ENCODE measurements at places on chromosomes 2 and 18. TPM values are rescaled to one million over a fixed set of nuclear protein-coding genes. Genes with fewer than 3 reads are reported as not detected.

- H3K27me3 ChIP-seq = no peaks in the 10 kb centered on the region
- no peak overlapping the region for H3K4me3 ChIP-seq
- no peak overlapping the region for H3K27ac ChIP-seq
- no peak for DNase-seq
- no peaks in the 10 kb centered on the region for H3K36me3 ChIP-seq
These were observed 988.3 kb upstream of the GYPC start for GRCh38 chr2:125667630-125668029.

DNA sequence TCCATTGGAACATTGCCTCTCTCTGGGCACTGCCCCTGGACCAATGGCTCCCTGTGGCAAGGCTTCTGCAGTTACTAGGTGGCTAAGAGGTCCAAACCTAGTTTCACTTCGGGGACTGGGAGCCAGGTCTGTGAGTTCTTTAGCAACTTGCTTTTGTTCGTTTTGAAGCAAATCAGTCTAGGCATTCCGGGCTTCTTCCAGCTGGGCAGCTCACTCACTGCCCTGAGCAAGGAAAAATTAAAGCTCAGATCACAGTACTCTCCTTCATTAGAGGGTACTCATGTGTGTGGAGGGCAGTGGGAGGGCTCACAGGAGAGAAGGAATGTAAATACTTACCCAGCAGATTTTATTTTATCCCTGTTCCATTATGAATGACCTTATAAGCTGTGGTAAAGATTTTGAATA lies 80.3 kb downstream of the SPP2 start:
- no peak for DNase-seq
- H3K4me1 ChIP-seq = peaks cover 5% of the 10 kb centered on the region
- H3K4me3 ChIP-seq = no peak overlapping the region
- no peak overlapping the region for H3K27ac ChIP-seq

DNA sequence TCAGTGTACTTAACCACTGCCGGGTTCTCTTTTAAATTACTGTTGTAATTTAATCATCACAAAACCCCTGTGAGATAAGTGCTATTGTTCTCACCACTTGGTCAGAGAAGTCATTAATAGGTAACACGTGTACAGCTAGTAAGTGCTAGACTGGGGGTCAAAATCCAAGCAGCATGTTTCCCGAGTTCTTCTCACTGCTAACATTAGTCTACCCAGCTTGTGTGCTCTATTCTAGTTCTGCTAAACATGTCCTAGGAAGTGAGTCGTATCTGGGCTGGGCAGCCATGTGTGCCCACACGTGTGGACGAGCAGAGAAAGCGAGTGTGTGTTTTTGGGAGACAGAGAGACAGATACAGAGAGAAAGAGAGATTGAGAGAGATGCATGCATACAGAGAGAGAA lies 94.1 kb downstream of the BIN1 start:
- no peak for DNase-seq
- H3K27me3 ChIP-seq = no peaks in the 10 kb centered on the region
- H3K27ac ChIP-seq = no peak overlapping the region
- H3K36me3 ChIP-seq = no peaks in the 10 kb centered on the region
- no peak overlapping the region for H3K4me3 ChIP-seq

DNA sequence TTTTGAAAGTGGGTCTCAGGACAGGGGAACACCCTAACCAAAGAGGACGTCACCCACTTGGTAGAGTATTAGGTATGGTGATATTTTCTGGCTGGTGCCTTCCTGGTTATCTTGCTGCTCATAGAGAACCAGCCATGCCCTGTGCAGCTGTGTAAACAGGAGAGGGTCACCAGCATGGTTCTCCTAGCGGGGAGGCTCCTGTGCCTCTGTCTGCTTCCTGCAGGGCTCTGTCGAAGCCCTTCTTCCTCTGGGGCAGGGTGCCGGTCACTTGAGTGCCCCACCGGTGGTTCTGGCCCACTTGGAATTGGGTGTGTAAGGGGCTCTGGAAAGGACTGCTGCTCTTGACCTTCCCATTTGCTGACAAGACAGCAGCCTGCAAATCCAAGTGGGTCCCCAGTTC lies 131.6 kb upstream of the MSH6 start:
- DNase-seq = no peak
- no peak overlapping the region for H3K27ac ChIP-seq
- H3K4me1 ChIP-seq = peaks cover 3% of the 10 kb centered on the region
- H3K36me3 ChIP-seq = no peaks in the 10 kb centered on the region
- H3K27me3 ChIP-seq = no peaks in the 10 kb centered on the region

- H3K27ac ChIP-seq = no peak overlapping the region
- no peaks in the 10 kb centered on the region for H3K27me3 ChIP-seq
- DNase-seq = no peak
- H3K36me3 ChIP-seq = no peaks in the 10 kb centered on the region
- no peak overlapping the region for H3K4me3 ChIP-seq
These were observed 61.2 kb downstream of the DCC start for GRCh38 chr18:52401236-52401635.

- H3K27ac ChIP-seq = no peak overlapping the region
- no peaks in the 10 kb centered on the region for H3K36me3 ChIP-seq
- no peak overlapping the region for H3K4me3 ChIP-seq
- no peaks in the 10 kb centered on the region for H3K27me3 ChIP-seq
- peaks cover 13% of the 10 kb centered on the region for H3K4me1 ChIP-seq
These were observed 104.4 kb upstream of the STK17B start for GRCh38 chr2:196275646-196276352.

DNA sequence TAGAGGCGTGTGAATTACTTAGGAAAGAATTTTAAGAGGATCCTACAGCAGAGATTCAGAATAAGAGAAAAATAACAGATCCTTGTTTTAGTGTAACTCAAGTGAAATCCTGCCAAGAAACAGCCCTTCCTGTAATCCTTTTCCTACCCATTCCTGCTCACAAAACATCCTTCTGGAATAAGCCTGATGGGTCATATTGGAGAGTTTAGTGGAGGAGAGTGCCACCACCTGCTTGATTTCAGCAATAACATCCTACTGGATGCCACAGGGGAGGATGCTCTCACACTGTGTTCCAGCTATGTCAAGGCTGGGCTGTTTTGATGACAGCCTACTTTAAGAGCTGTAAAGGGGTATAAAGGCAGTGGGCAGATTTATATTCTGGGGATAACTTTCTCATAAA lies 54.8 kb upstream of the CCDC178 start:
- no peaks in the 10 kb centered on the region for H3K36me3 ChIP-seq
- no peaks in the 10 kb centered on the region for H3K27me3 ChIP-seq
- H3K4me1 ChIP-seq = no peaks in the 10 kb centered on the region
- no peak for DNase-seq
- no peak overlapping the region for H3K4me3 ChIP-seq
- no peak overlapping the region for H3K27ac ChIP-seq

DNA sequence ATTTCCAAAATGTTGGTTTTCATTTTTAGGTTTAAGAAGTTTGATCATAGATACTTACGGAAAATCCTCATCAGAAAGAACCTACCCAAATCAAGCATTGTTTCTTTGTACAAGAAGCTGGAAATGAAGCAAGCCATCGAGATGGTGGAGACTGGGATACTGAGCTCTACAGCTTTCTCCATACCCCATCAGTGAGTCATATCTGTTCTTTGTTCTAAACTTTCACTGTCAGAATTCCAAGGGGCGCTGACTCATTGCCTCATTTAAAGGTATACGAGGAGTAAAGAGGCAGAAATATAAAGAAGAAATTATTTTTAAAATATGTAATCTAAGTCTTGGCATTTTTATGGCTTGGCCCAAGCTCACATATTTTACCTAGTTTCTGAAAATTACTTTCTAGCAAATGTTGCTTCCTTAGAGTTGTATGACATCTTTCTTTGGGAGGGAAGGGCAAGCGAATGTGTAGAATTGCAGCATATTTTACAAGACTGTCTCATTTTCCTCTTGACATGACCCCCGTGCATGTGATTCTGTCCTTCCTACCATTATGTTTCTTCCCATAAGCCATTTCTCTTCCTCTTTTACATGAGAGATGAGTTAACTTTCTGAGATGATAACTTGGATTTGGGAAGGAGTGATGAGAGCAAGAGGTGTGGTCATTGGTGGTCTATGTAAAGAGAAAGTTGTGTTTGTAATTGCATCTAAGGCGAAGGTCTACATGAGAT lies 41.2 kb downstream of the SLC9A4 start:
- H3K4me3 ChIP-seq = no peak overlapping the region
- H3K36me3 ChIP-seq = no peaks in the 10 kb centered on the region
- no peak for DNase-seq
- H3K27ac ChIP-seq = no peak overlapping the region
- H3K4me1 ChIP-seq = no peaks in the 10 kb centered on the region

GRCh38 chr2:117614823-117615534 lies 199.5 kb upstream of the DDX18 start:
- no peaks in the 10 kb centered on the region for H3K27me3 ChIP-seq
- no peak for DNase-seq
- H3K4me3 ChIP-seq = no peak overlapping the region
- H3K36me3 ChIP-seq = no peaks in the 10 kb centered on the region

GRCh38 chr2:95730813-95731212 lies 139.0 kb downstream of the TRIM43 start:
- no peaks in the 10 kb centered on the region for H3K4me1 ChIP-seq
- H3K36me3 ChIP-seq = no peaks in the 10 kb centered on the region
- no peaks in the 10 kb centered on the region for H3K27me3 ChIP-seq
- H3K4me3 ChIP-seq = no peak overlapping the region
- no peak for DNase-seq
- no peak overlapping the region for H3K27ac ChIP-seq

Gene CTAGE1
- polyA plus RNA-seq = not detected

Gene CNTNAP5
- 0.09 TPM for polyA plus RNA-seq

Gene CYP27A1
- 28.3 TPM for polyA plus RNA-seq

Gene DAW1
- polyA plus RNA-seq = 0.70 TPM
